ENCODE measurements at places on chromosomes 1 and 21.
A peak's percentile ranks its signal among the peaks of the same experiment; 100 is the strongest.

GRCh38 chr1:45375104-45376090, 35.2 kb upstream of the MUTYH start:
- peak; percentile 23 for DNase-seq

DNA sequence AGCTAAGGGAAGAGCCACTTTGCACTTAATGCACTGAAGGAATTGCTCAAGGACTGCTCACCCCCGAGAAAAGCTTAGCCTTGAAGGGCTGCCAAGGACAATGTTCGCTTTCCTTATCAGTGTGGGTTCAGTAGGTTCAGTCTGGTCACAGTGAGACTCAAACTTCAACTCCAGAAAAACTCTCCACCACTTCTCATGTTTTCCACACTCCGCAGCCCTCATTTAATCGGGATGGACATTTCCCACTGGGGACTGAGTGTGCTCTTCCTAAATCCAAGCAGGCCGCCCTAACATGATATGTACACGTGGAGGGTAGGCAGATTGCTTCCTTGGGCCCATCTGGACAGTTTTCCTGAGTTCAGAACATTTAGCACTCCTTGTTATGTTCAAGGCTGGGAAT, 19.5 kb downstream of the SUSD4 start:
- no peak for DNase-seq

DNA sequence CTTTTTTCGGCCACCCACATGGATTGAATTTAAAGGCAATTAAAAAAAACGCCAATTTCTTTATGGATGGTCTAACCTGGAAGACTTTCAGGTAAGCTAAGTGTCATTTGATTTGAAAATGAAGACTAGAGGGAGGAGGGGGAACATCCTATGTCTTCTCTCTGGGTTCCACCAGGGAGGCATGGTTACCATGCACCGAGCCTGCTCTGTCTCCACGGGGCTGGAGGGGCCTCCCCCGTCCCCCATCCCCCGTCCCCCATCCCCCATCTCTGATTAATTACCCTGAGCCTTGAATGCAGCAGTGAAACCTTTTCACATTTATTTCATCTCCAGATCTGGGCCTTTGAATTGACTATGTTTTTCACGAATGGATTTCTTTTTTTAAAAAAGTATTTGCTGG, 135.1 kb downstream of the TLR5 start:
- DNase-seq, result no peak

DNA sequence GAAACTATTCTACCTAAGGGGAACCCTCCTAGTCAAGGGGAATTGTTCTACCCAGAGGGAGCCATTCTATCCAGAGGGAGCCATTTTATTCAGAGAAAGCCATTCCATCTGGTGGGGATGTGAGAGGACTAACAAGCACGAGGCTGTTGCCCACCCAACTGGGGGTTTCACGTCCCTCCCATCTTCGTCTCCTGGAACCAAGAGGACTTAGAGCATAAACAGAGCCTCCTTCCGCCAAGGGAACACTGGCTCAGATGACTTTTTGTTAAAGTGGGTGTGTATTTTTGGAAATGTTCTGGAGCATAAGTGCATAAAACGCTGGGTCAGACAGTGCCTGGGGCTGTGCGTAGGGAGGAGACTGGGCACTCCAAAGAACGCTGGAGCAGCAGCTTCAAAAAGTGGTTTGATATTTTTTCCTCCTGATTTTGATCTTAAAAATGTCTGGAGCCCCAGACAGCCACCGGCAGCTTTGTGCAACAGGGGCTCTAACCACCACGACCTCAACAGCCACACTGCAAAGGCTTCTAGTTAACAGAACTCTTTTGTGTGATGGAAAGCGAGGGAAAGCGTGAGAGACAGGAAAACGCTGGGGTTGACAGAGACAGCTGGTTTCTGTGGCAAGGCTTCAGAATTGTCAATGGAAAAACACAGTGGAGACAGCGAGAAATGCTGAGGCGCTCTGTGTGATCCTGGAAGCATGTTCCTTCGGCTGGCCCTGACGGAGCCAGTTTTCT, 363.6 kb upstream of the CAMK1G start:
- DNase-seq, result no peak

- no peak for DNase-seq
Observed at GRCh38 chr1:119883826-119884225, 12.5 kb downstream of the ADAM30 start.

GRCh38 chr21:26020510-26020909, 150.1 kb downstream of the APP start:
- DNase-seq, result no peak

GRCh38 chr1:184241446-184241845, 145.4 kb upstream of the C1orf21 start:
- DNase-seq, result no peak

- peak; percentile 7 for DNase-seq
Observed at GRCh38 chr1:111988743-111989453, 570 bp downstream of the KCND3 start.

DNA sequence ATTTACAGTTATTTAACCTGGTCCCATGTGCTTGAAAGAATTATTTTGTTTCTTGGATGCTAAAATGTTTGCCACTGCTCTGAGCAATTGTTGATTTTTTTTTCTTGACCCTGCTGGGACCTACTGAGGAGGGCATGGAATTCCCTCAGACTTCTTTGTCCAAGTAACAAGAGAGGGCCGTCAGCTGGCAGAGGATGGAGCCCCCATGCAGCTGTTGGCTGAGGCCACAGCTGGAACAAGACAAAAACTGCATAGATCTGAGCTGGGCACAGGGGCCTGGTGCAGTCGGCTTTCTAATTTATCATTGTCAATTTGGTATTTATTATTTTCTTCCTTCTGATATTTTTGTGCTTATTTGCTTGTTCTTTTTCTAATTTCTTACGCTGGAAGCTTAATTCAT, 39.6 kb upstream of the ABCG1 start:
- no peak for DNase-seq

DNA sequence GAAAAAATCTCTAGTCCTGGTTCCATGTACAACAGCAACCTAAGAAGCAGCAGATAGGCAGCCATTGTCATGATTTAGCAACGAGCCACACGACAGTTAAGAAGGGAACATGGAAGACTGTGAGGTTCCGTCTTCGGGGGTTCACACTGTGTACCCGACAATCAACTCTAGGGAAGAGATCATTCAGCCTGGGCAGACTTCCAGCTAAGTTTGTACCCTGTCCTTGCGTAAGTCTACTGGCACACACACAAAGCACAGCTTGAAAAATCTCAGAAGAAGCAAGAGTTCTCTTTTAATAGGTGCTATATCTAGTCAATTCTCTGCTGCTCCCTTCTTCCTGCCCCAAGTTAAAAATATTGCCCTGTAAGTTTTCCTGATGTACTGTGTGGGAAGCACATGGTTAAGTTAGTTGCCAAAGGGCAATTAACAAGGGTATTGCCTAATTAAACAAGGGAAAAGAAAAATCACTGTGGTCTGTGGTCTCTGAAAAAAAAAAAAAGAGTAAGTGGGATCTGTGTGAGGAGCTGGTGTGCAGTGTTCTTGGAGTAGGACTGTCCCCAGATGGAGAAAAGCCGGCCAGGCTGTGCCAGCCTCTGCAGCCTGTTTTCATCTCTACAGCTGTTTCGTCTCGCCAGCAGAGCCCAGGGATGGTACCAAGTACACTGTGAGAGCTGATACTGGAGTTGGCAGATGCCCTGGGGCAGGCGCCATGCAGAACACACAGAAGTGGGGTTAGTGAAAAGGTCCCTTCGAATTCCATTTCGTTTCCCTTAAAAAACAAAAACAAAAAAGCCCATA, 6.4 kb upstream of the MYBPHL start:
- DNase-seq, result no peak

GRCh38 chr1:205581321-205581980, 50.4 kb downstream of the ELK4 start:
- no peak for DNase-seq

- no peak for DNase-seq
Observed at GRCh38 chr1:84912726-84913554, 19.9 kb upstream of the LPAR3 start.

- DNase-seq, result no peak
Observed at GRCh38 chr21:29316029-29316742, 17.5 kb downstream of the BACH1 start.

GRCh38 chr1:186420311-186420710, 40.6 kb downstream of the PDC start:
- DNase-seq, result peak; percentile 30

- no peak for DNase-seq
Observed at GRCh38 chr21:45270306-45270821, 17.3 kb downstream of the POFUT2 start.

GRCh38 chr1:230109895-230110667, 43.0 kb downstream of the GALNT2 start:
- no peak for DNase-seq

DNA sequence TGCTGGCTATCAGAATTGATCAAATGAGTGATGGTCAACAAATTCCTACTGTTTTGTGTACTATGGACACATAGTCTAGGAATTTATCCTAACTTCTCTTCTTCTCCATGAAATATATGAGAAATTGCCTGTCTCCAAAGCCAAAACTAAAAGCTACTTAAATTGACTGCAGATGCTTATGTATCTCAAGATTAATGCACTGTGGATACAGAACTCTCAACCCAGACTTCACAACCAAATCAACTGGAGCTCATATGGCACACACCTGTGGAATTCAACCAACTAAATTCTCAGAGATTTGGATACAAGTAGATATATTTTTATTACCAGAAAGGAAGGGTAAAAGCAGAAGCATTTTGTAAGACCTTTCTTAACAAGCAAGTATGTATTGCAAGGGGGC, 566.1 kb downstream of the LTN1 start:
- no peak for DNase-seq

GRCh38 chr1:15660151-15660550, 24.0 kb upstream of the PLEKHM2 start:
- no peak for DNase-seq

DNA sequence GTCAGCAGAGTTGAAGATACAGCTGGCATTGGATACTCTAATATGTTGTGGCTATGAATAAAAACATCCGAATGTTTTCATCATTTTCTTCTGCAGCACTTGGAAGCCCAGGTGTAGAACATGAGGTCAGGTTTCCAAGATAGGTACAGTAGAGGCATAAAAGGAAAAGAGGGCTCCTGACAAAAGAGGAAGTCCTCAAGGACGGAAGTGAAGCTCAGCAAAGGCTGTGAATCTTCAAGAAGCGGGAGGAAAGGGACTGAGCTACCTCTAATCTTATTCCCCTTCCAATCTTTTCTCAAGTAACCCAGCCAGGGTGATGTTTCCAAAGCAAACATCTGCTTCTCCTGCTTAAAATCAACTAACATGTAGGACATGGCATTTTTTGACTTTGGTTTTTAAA, 4.4 kb upstream of the PIK3C2B start:
- no peak for DNase-seq

DNA sequence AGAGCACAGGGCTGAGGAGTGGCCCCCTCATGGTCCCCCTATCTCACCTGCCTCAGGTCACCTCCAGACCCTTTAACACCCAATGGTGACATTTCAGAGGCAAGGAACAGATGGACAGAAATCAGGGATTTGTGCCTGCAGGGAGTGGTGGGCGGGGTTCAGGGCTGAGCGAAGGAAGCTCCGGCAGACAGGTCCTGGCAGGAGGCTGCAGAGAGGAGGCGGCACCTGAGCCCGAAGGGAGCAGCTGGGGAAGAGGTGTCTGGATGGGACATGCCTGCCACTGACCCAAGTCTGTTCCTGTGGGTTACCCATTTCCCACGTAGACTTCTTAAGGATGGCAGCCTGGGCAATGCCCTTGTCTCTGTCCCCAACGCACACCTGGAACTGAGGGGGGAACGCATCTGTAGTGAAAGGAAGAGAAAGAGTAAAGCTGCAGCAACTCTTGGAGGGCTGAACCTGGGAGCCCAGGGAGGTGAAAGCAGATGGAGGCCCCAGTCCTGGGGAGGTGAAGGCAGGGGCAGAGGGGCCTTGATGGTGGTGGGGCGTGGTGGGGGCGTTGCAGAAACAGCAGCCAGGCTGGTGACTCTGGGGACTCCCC, 61.6 kb upstream of the ADARB1 start:
- no peak for DNase-seq

GRCh38 chr1:227543283-227544066, 19.9 kb upstream of the ZNF678 start:
- no peak for DNase-seq

DNA sequence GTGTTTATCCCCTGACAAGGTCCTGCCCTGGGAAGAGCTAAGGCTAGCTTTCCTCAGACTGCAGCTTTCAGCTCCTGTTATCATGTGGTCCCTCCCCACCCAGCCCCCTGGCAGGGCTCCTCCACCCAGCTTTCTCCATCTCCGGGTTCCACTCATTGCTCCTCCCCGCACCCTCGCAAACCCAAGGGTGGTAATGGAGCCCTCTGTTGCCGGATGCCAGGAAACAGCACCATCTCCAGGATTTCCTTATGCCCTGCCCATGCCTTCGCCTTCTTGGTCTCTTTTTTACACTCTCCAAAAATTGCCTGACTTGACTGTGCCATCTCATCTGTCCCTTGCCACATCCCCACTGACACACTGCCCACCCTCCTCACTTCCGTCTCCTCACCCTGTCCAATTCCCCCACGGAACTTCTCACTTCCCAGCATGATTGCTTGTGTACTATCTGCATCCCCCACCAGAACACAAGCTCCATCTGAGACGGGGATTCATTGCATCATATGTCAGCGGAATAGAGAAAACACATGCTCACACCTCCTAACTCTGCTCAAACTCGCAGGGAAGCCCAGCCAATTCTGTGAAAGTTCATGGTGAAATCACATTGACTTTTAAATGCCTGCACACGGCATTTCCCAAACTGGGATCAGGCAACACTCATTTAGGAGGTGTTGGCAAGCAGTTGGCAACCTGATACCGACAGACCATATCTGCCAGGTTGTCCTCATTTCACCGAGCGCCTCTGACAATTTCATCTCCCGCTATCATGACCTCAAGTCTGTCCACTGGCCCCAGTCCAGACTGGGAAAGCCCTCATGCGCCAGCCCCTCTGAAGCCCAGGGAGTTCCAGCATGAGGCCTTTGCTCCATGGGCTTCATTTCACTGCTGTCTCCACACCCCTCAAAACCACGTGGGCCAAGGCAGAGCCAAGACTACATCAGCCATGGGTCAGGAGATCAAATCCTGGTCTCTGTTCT, 201.1 kb downstream of the MATN1 start:
- peak; percentile 72 for DNase-seq

GRCh38 chr21:15289896-15290841, 225.4 kb upstream of the NRIP1 start:
- no peak for DNase-seq

GRCh38 chr1:204285436-204286305, 71.9 kb upstream of the GOLT1A start:
- no peak for DNase-seq

DNA sequence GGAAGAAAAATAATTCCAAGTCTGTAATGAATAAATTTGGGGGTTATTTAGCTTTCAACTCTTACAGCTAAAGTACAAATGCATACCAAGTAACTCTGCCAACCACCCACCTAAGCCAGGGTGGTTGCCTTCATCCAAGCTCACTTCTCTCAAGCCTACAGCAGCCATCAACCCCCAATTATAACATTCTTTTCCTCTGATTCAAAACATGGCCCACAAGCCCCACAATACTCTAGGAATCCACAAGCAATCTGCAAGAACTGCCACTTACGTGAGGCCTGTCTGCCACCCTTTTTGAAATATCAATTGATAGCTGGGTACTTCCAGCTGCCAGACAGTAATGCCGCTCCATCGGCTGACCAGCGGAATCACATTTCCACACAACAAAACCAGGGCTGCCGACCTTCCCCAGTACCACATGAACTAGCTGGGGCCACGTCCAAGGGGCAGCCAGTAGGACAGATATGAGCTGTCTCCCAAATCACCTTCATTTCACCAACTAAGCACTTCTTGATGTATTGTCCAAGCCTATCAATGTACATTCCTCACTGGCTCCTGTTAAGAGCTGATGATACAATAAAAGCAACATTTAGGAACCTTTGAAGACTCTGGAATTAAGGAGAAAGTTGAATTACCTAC, 3.2 kb downstream of the LBR start:
- peak; percentile 74 for DNase-seq
